Astrocyte of the spinal cord (primary cell): ENCODE measurements at places on chromosomes 6 and 20.
A peak's percentile ranks its signal among the peaks of the same experiment; 100 is the strongest.

DNA sequence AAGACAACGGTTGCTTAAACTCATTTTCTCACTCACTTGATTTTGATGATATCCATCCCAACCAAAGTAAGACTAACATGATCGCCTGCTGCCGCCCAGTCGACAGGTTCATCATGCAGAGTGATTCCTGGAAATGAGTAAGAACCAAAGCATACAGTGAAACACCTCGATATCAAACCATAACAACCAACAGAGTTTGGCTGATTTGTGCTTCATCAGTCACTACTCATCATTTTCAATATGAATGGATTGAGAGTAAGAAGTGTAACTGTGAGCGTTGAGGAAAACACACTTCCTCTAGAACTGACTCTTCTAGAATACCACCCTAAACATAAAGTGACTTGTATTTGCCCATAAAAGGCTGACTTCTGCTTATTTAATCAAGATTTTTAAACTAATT lies 29.2 kb upstream of the ALDH8A1 start:
- DNase-seq, result no peak

DNA sequence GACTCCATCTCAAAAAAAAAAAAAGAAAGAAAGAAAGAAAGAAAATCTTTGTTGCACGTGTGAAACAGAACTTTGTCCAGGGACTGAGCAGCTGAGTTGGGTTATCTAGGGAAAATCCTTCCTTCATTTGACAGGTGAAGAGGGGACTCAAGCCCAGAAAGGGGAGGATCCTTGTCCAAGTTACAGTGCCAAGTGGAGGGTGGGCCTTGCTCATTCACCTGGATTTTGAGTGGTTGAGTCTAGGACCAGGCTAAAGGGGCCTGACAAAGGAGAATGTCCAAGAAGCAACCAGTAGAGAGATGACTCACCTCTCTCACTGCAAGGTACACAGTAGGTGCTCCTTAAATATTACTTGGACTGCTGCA lies 2.7 kb downstream of the TGIF2 start:
- no peak for DNase-seq

DNA sequence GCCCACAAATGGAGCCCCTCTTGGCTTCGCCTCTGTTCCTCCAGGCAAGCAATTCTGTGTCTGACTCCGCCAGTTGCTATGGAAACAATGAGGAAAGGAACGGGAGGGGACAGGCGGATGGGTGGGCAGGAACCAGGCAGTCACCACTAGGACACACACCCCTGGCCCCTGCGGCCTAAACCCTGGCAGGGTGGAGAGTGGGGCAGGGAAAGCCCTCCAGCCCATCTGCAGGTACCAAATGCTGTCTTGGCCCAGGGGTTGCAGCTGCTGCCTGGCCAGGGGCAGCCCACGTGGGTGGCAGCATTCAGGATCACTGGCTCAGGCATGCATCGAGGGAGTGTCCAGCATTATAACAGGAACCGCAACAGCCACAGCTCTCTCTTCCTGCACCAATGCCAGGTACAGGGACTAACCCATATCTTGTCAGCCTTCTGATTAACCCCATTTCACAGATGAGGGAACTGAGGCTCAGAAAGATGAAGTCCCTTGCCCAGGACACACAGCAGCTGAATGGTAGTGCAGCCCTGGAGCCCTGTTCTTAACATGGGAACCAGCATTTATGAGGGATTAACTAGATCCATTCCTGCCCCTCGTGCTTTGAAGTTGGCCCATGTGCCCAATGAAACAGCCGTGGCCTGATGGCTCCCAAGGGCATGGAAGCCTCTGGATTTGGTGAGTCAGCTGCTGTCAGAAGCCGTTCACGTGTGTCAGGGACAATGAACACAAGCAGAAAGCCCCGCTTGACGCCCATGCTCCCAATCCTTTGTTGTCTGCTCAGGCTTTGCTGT lies 66.3 kb downstream of the NOL4L start:
- DNase-seq, result no peak

DNA sequence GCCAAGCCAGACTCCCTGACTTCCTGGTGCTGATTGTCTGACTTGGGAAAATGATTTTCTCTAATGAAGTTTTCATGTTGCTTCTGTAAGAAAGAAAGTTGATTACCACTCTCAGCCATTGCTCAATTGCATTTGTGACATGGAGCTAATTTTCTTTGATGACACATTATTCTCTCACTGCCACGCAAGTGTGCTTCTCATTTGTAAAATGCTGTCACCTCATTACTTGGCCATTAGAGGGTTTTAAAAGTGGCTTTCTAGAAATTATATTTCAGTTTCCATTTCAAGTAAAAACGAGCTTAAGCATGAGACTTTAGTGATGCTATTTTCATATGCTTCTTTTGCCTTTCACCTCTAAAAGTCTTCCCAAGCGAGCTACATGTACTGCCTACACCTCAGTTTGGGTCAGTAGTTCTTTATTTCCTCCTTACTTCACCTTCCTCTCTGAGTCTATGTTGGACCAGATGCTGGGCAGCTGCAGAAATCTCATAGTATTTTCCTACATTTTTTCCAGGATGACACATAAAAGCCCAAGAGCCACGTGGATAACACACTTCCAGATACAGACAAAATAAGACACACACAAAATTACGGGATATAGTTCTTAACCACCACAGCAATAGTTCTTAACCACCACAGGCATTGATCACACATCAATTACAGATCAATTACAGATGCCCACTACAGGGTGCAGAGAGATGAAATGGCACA lies 6.3 kb upstream of the FAM210B start:
- DNase-seq, result no peak

GRCh38 chr20:54184904-54185626 lies 11.3 kb upstream of the CYP24A1 start:
- DNase-seq, result no peak

DNA sequence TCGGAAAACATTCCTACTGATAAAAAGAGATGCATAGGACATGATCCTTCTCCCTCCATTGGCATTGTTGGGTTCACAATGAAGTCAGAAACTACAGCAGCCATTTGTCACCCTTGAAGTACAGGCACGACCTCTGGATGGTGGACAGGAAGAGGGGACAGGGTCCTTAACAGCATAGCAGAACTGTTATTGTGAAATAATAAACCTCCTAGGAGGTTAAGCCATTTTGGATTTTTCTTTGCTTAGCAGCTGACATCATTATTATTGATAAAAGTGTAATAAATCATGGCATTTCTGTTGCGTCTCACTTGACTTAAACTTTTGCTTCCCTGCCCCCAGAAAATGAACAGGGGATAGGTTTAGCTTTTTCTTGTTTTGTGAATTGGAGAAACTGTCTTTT lies 134.3 kb upstream of the SASH1 start:
- DNase-seq, result no peak

- no peak for DNase-seq
Measured at GRCh38 chr6:148677594-148678476, 69.0 kb upstream of the UST start.

- DNase-seq, result no peak
Measured at GRCh38 chr20:49399329-49399728, 83.1 kb downstream of the KCNB1 start.

DNA sequence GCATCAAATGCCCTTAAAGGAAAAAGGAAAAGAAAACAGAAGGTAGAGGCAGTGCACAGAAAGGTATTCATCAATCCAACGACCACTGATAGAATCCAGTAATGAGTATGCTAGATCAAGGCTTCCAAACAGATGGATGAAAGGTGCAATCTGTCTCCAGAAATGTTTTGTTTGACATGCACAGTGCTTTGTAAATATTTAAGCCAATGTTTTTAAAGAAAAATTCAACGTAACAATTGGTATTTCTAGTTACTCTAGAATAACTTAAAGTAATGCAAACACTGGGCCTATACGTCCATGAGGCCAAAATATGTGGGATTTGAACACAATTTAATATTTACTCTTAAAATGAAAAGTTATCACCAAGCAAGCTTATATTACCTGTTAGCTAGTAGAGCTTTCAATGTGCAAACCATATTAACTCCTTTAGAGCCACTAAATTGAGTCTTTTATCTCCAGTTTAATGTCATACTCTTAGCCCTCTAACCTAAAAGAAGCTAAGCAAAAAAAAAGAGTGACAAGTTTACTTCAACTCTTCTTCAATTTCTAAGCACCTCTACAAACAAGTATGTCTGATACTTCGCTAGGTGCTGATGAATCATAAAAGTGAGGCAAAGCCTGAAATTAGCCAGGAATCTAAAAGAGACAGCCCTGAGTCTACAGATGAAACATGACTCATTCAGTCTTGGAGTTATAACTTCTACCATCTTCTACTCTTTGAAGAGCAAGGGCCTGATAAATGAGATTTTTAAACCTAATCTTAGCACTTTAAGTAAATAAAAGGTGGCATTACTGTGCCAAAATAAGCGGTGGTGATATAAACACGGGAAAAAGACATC lies 169.8 kb downstream of the PTPRK start:
- DNase-seq, result peak; percentile 51

GRCh38 chr6:26329763-26330511 lies 35.1 kb upstream of the BTN3A2 start:
- peak; percentile 63 for DNase-seq

- peak; percentile 65 for DNase-seq
Measured at GRCh38 chr6:23775127-23775526, 350.9 kb upstream of the NRSN1 start.

GRCh38 chr6:170038708-170039107 lies 252.2 kb downstream of the DLL1 start:
- no peak for DNase-seq

- DNase-seq, result no peak
Measured at GRCh38 chr6:77177470-77177869, 285.8 kb downstream of the HTR1B start.

GRCh38 chr6:157629220-157629619 lies 193.8 kb upstream of the SNX9 start:
- DNase-seq, result peak; percentile 37

- DNase-seq, result no peak
Measured at GRCh38 chr20:58231683-58232082, 3.2 kb upstream of the ANKRD60 start.

DNA sequence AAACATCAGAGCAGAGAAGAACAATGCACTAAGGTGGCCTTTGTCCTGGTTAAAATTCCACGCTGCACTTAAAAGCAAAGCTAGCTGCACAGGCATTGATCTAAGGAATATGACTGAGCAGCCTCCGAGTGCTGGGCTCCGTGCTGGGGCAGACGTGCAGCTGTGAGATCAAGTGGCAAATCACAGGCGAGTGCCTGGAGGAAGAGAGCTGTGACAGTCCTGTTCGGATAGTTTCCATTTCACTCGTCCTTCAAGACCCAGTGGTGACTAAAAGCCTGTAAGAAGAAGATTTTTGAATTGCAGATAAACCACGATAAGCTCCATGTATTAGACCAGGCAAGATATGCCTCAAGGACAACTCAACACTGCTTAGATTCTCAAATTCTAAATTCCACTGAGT lies 247.9 kb downstream of the ANKRD60 start:
- no peak for DNase-seq

GRCh38 chr20:48191200-48191599 lies 405.9 kb upstream of the SULF2 start:
- DNase-seq, result no peak

DNA sequence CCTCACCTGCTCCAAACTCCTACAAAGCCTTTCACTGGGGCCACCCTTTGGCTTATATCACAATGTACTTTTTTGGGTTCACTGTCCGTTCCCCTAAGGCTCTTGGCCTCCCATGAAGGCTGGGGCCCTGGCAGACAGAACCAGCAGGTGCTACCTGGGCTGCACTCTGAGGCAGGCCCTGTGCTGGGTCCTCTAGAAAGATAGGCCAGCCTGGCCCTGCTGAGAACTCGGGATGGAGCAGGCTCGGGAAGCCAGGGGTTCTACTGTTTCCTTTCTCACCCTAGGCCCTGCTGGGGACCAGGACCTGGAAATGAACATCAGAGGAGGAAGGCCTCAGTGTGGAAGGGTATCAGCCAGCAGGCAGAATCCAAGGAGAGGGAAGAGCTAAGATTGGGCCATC lies 79.5 kb downstream of the MRPL14 start:
- no peak for DNase-seq

- DNase-seq, result no peak
Measured at GRCh38 chr6:141705431-141705830, 427.3 kb upstream of the GJE1 start.

DNA sequence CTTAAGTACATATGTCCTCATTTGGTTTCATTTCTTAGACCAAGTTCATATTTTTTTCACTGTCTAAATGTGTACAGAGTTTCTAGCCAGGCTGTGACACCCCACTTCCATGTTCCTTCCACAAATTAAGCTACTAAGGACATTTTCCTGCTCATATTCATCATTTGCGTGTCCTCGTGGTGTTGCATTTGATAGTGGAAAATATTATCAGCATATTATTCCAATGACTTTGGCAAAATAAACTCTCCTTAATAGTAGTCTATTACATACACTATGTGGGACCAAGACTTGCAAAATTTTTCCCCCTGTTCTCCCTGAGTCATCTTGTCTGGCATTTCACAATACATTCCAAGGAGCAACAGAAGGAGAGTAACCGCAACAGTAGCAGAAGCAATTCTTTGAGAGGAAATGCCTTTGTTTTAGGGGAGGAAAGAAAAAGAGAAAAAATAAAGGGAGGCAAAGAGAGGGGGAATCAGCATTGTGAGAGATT lies 599.2 kb downstream of the COL12A1 start:
- DNase-seq, result peak; percentile 92

DNA sequence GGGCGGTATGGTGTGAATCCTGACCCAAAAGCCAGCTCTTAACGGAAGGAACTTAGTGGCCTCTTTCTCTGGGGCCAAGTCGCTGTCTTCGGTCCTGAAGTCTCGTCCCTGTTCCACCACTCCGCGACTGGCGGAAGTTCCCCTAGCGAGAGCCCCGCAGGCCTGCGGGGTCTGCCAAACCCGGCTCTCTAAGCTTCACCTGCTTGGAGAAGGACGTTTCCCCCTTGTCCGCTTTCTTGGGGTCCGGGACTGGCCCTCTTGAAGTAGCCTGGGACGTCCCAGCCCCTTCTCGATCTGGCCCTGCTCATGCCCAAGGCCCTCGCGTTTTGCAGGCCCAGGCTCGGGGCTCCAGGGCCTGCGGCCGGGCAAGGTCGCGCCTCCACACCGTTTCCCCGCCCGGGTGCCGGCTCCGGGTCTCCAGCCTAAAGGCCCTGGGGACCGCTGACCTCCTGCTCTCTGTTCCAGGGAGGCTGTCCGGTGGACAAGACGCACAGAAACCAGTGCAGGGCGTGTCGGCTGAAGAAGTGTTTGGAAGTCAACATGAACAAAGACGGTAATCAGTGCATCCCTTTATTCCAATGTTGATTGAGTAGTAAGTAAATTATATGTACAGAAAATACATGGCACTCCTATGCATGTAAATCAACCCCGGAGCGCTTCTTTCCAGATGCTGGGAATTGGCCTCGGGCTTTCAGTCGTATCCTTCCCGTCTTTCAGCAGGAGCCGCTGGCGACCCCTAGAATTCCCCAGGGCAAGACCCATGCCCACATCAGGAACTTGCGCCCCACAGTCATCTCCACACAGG lies 8.8 kb downstream of the NR2E1 start:
- peak; percentile 36 for DNase-seq
